Thymus (tissue), 14 donors: ENCODE measurements at places on chromosomes 13 and 19.

DNA sequence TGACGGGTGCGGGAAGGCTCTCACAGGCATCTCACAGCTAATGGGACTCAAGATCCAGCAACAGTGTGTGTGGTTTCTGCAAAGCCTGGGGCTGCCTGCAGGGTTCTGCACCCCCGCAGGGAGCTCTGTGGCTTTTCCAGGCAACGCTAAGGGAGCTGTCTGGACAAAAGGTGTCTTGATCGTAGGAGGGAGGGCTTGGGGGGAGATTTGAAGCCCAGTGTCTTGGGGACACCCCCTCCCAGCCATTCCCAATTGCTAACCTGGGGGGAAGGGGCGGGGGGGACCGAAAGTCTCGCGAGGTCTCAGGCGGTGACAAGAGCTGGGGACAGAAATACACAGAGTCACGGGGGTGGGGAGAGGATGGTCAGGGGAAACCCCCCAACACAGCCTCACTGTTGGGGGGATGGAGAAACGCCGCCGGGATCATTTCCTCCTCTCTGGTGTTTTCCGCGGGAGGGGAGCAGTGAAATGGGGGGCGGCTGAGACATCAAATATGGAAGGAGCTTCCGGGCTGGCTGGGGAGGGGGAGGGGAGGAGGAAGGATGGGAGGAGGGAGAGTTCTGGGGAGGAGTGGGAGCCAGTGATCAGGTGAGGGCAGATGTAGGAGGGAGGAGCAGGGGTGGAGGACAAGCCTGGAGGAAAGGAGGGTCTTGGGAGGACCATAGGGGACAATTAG, 13.3 kb downstream of the KCNC3 start:
- peaks cover 67% of the 10 kb centered on the region for H3K27me3 ChIP-seq
- DNase-seq = no peak
- no peaks in the 10 kb centered on the region for H3K36me3 ChIP-seq
- peak overlapping the region; percentile 9 for H3K4me3 ChIP-seq

- H3K36me3 ChIP-seq = peaks cover 26% of the 10 kb centered on the region
- H3K4me1 ChIP-seq = peaks cover 13% of the 10 kb centered on the region
- H3K27me3 ChIP-seq = no peaks in the 10 kb centered on the region
- H3K27ac ChIP-seq = no peak overlapping the region
- DNase-seq = no peak
- peak overlapping the region; percentile 58 for H3K4me3 ChIP-seq
Measured at GRCh38 chr19:4455719-4456475, 1.7 kb downstream of the UBXN6 start.

DNA sequence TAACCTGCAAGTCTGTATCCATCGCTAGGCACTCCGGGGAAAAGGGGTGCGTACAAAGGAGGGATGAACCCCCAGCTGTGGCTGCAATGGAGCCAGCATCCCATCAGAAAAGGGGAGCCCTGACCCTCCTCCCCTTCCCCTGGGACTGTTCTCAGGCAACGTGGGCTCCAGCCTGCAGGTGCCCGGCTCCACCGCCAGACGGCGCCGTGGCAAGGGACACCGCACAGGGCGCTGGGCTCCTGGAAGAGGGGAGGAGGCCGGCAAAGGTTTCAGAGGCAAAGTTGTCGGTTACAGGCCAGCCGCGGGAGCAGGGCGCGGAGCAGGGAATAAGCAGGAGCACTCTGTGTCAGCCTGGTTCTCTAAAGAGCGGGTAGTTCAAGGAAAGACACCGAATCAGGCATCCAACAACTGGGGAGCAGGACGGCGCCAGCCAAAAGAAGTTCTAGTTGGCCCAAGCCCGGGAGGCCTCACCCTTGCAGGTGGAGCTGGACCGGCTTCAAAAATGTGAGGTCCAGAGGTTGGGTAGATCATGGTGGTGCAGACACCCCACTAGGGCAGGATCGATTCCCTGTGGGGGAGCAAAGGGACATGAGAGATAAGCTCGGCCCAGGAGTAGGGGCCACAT, 53.0 kb upstream of the ATP12A start:
- DNase-seq = no peak
- H3K4me3 ChIP-seq = no peak overlapping the region
- no peaks in the 10 kb centered on the region for H3K4me1 ChIP-seq
- H3K27ac ChIP-seq = no peak overlapping the region

DNA sequence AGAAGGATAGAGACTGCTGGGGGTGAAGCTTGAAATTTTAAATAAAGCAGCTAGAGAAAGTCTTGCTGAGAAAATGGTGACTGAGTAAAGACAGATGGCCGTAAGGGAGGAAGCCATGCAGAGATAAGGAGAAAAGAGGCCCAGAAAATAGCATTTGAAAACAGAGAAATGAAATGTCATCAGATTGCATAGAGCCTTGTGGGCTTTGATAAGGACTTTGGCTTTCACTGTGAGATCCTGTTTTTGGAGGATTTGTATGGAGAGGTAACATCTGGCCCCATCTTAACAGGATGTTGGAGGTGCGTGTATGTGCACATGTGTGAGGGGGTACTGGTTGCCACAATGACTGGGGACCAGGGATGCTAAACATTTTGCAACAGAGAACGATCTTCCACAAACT, 19.5 kb upstream of the ATP8A2 start:
- no peak for DNase-seq
- H3K4me3 ChIP-seq = no peak overlapping the region
- no peak overlapping the region for H3K27ac ChIP-seq

DNA sequence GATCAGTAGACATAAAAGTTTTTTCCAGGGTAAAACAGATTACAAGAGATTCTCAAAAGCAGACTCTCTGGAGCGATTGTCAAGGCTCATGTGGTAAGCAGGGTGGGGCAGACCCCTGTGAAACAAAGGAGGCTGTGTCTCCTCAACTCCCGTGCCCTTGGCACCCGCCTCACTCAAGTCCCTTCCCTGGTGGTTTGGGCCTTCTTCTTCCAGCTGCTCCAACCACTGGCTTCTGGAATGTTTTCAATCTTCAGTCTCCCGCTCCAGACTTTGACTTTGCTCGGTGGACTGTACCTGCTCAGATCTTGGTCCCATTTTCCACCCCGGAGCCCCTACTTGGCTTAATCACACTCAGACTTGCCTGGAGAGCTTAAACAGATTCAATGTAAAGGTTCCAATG, 74.8 kb upstream of the STK24 start:
- no peak for DNase-seq
- no peak overlapping the region for H3K4me3 ChIP-seq
- no peaks in the 10 kb centered on the region for H3K36me3 ChIP-seq

DNA sequence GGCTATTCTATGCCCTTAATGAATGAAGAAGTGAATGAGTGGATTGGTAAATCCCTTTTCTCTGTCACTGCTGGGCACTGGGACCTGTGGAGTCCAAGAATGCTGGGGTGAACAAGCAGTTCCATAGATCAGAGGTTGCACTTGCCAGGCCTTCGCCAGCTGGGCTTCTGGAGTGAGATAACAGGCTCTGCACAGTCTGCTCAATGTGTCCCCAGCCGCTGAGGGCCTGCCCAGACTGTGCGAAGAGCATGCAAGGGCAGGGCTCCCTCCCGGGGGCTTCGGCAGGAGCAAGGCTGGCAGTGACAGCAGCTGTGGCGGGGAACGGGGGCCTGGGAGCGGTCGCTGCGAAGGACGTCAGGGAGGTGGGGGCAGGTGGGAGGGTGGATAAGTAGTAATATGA, 51.3 kb downstream of the ZNF536 start:
- H3K4me3 ChIP-seq = no peak overlapping the region
- no peak for DNase-seq
- H3K4me1 ChIP-seq = no peaks in the 10 kb centered on the region
- no peaks in the 10 kb centered on the region for H3K36me3 ChIP-seq
- H3K27me3 ChIP-seq = no peaks in the 10 kb centered on the region

DNA sequence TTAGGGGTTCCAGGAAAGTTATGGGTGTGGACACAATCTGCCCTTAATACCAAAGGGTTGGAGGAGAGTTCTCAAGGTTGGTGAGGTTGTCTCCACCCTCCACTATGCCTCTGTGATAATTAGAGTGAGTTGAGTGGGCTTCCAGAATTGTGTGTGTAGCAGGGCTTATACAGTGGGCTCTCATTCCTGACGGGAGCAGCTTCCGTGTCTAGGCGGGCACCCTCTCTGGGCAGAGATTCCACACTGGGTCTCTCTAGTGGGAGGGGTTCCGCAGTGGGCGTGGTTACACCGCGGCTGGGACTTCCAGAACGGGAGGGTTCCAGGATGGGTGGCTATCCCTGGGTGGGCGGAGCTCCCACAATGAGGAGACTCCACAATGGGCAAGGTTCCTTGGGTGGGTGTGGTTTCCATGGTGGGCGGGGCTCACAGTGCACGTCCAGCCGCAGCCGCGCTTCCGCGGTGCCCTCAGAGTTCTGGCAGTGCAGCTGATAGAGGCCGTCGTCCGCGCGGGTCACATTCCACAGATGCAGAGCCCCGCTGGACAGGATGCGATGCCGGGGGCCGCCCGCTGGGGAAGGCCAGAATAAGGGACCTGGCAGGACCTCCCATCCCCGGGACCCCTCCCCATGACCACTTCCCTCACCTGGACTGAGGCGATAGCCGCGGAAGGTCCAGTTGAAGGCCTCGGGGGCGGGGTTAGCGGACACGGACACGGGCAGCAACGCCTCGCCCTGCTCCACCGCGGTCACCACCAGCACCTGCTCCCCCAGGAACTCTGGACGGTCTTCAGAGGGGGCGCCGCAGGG, 8.4 kb downstream of the NPHS1 start:
- no peak overlapping the region for H3K4me3 ChIP-seq
- H3K27me3 ChIP-seq = peaks cover 57% of the 10 kb centered on the region
- H3K27ac ChIP-seq = no peak overlapping the region

DNA sequence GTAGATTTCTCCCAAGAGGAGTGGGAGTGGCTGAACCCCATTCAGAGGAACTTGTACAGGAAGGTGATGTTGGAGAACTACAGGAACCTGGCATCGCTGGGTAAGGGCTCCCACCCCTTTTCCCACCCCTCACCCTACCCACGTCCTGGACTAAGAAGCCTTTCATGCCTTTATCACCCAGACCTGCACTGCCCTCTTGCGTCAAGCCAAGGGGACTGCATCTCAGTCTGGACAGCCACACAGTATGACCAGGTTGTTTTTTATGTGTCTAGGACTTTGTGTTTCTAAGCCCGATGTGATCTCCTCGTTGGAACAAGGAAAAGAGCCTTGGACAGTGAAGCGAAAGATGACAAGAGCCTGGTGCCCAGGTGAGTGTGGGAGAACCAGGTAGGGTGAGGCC, 8.8 kb downstream of the ZFP28 start:
- H3K4me3 ChIP-seq = no peak overlapping the region
- no peaks in the 10 kb centered on the region for H3K4me1 ChIP-seq
- H3K27me3 ChIP-seq = no peaks in the 10 kb centered on the region
- DNase-seq = no peak
- H3K36me3 ChIP-seq = peaks cover 18% of the 10 kb centered on the region

DNA sequence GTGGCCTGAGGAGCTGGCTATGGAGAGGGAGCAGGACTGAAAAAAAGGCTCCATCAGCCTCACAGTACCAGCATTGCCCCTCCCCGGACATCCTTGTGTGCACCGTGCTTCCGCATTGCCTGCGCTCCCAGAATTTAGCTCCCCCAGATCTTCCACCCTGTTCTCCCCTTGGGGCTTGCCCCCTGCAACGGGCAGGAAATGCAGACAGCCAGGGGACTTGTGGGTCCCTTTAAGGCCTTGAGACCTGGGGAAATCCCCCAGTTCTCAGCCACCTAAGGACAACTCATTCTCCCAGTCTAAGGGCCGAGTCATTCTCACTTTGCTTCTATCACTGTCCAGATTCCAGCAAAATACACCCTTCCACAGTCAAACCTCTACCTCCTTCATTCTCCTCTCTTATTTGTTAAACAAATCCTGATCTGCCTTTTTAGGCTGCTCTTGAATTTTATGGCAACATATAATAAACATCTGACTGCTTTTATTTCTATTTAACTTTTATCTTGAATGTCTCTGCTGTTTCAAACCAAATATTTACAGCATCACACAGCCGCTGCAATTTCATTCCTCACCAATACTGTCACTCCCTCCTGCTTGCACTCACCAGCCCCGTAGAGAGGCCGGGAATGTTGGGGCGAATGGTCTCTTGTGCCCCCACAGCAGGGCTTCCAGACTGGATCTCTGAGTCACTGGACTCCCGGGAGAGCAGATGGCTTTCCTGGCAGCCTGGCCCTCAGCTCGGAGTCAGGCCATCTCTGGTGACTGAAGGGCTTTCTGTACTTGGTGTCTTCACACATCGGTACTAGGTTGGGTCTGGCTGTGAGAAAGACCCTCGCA, 221.9 kb downstream of the TSHZ3 start:
- no peak overlapping the region for H3K27ac ChIP-seq
- H3K4me3 ChIP-seq = no peak overlapping the region
- H3K27me3 ChIP-seq = no peaks in the 10 kb centered on the region
- H3K36me3 ChIP-seq = no peaks in the 10 kb centered on the region

DNA sequence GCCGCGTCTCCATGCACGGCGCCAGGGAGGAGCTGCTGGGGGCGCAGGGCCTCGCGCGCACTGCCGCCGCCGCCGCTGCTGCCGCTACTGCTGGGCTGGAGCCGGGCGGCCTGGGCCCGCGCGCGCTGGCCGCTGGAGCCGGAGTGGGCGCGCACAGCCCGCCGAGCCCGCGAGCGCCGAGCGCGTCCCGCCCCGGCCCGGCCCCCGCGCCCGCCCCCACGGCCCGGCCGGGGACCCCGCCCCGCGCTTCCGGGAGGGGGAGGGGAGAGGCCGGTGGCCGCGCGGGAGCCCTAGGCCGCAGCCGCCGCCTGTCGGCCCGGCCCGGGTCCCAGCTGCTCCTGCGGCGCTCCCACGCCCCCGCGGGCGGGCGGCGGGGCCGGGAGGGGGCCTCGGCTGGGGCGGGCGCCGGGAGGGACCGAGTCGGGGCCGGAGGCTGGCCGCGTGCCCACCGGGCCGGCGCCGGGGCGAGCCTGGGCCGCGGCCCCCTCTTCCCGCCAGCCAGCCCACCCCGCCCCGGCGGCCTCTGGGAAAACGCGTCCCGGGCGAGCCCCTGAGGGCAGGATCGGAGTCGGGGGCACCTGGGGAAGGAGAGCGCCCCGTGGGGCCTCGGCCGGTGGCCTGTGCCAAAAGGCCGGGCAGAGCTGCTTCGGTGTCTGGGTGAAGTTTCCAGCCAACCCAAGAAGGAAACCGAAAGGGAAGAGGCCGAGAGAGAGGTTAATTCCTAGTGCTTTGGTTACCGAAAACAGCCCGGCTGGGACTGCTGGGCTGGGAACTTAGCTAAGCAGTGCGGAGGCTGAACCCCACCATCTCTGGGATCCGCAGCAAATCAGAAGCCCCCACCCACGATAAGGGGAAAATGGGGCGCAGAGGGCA, at the start of gene STK24:
Gene STK24 (minus strand): TSS at position 145 of the 873 bp plus-strand sequence. CDS start 321 bp downstream, outside the sequence.
- no peaks in the 10 kb centered on the region for H3K36me3 ChIP-seq
- H3K4me1 ChIP-seq = peaks cover 15% of the 10 kb centered on the region
- H3K4me3 ChIP-seq = peak within 1 kb of the TSS; percentile 81
- peak; percentile 66 for DNase-seq
- peak within 1 kb of the TSS; percentile 93 for H3K27ac ChIP-seq

GRCh38 chr19:55044286-55044685, 6.2 kb upstream of the GP6 start:
- no peak overlapping the region for H3K27ac ChIP-seq
- H3K4me1 ChIP-seq = no peaks in the 10 kb centered on the region
- H3K27me3 ChIP-seq = no peaks in the 10 kb centered on the region

GRCh38 chr13:110650436-110650835, 35.1 kb downstream of the NAXD start:
- peaks cover 40% of the 10 kb centered on the region for H3K36me3 ChIP-seq
- H3K4me1 ChIP-seq = no peaks in the 10 kb centered on the region
- DNase-seq = no peak
- H3K4me3 ChIP-seq = no peak overlapping the region
